Suppressor macrophage treated with lipopolysaccharide for 4 hours (primary cell): ENCODE measurements at places on chromosomes 3 and 15.

- no peak for DNase-seq
Measured at GRCh38 chr3:84299329-84299728, 659.5 kb upstream of the CADM2 start.

GRCh38 chr3:16089521-16089920 lies 85.0 kb upstream of the GALNT15 start:
- no peak for DNase-seq

GRCh38 chr15:25066708-25067107 lies 111.9 kb downstream of the SNRPN start:
- DNase-seq: no peak

DNA sequence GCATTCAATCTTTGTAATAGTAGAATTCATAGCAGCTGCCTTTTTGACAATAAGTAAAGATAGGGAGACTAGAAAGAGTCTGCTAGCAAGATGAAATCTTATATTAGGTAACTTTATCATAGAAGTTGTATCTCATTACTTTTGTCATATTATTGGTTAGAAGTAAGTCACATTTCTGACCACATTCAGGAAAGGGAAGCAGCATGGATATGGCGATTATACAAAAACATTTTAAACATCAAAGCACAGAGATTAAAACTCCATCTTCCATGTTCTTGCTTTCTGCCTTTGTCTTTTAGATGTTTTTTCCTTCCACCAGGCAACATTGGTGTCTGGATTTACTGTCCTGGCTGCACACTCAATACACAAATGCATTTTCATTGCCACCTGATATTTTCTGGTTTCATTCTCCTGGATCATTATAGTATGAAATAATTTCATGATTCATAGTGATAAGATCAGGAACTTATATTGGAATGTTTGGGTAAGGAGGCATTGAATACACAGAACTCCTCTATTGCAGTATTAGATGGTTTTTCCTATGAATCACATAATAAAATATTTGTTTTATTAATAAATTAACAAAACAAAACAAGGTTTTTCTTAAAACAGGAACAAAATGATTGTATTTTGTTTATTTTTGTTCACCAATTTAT lies 1460.3 kb upstream of the CADM2 start:
- DNase-seq: no peak

DNA sequence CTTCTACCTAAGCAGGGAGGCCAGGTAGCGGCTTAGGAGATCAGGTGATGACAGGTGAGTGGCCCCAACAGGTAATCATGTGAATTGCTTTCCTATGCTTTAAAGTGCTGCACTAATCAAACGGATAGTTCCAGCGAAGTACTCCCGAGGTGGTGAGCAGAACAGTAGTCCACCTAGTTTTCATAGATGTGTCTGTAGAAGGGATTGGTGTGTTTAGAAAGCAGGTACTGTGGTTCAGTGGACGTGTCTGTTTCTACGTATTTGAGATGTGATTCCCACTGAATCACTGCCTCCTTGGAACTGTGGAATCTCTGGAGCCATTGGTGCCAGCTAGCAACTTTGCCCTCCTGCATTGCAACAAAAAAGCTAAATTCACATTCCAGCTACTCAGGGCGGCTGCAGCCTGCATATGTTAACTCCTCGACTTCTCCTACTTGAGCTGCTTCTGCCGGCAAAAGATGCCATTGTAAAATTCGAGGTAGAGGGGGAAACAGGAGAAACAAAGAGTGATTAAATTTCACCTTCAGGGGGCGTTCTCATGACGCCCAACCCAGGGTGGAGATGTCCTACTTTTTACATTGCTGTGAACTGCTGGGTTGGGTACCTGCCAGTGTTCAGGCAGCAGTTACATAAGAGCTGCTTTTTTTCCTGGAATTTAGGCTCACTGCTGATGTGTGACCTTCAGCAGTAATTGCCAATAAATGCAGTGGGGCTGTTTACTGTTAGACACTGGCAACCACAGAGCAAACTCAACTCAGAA lies 227.3 kb downstream of the ITPR1 start:
- peak; percentile 17 for DNase-seq

GRCh38 chr3:134628884-134629283 lies 21.9 kb downstream of the KY start:
- DNase-seq: no peak

- DNase-seq: peak; percentile 82
Measured at GRCh38 chr3:128794067-128794768, 68.2 kb downstream of the RAB7A start.

- no peak for DNase-seq
Measured at GRCh38 chr15:33016405-33017024, 178.0 kb downstream of the FMN1 start.

DNA sequence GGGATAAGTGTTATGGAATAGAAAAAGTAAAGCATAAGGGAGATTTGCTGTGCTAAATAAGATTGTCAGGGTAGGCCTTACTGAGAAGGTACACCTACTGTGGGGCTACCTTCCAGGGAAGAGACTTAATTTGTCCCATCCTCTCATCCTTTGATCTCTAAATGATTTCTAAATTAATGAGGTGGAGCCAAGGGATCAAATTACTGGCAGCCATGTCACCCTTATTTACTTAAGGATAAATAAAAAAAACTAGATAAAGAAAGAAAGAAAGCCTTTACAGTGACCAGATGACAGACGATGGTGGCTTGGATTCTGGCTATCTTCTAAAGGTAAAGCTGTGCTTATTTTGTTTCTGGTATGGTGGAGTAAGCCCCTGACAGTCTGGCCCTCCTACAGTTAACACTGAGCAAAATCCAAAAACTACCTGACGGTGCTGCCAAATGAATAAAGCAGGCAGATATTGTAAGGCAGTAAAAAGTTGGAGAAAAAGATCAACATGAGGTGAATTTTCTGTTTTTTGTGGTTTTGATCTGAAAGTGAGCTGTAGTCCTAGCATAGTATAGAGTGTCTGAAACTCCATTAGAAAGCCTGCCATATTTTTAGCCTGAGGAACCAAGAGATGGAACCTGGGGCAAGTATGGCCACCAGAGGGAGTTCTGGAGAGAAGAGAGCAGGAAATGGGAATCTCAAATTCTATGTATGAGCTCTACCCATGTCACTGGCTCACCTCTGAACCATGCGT lies 285.1 kb upstream of the MANF start:
- peak; percentile 50 for DNase-seq

DNA sequence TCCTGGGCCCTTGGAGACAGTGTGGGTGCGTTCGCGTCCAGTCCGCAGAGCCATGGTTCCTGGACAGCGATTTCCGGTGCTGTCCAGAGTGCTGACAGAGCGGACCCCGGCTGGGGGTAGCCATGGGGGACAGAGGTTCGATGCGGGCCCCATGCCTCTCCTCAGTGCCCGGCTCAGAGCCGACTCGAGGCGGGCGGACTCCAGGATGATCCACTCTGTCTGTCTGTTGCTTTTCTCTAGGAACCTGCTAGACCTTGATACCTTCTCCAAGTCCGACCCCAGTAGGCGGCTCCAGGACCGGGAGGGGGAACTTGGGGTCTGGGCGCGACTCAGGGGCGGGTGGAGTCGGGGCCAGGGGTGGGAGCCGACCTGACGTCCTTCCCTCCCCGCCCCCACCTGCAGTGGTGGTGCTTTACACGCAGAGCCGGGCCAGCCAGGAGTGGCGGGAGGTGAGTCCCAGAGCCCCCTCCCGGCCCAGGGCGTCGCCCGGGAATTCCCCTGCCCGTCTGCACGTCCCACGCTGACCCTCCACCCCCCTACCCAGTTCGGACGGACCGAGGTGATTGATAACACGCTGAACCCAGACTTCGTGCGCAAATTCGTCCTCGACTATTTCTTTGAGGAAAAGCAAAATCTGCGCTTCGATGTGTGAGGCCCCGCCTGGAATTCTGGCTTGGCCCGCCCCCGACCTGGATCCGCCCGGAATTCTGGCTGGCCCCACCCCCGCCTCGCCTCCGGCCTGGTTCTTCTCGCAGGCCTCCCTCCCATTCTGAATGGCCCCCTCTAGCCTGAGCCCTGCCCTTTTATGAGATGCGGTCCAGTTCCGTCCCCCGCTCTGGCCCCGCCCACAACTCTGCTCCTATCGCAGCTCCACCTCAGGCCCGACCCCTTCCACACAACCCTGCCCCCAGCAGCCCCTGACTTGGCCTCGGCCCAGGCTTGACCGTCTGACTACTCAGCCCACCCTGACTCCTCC lies 1.0 kb downstream of the CPNE9 start:
- DNase-seq: peak; percentile 27

DNA sequence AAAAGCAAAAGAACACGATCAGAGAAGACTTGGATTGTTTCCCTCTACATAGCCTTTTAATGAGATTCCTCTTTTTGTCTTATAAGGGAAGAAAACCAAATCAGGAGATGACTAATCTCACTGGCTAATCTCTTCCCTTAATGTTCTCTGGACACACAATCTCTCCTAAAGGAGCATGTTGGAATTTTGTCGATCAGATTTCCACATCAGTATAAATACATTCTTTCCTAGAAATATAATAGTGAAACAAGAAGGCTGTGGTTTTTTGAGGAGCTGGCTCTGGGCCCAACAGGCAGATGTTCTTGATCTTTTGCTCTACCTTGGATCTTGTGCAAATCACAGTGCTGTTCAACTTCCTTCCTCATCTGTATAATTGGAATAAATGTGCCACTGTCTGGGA lies 94.0 kb downstream of the GTPBP8 start:
- peak; percentile 15 for DNase-seq
